ENCODE measurements at places on chromosomes 12 and 14. TPM values are rescaled to one million over a fixed set of nuclear protein-coding genes. Genes with fewer than 3 reads are reported as not detected.

DNA sequence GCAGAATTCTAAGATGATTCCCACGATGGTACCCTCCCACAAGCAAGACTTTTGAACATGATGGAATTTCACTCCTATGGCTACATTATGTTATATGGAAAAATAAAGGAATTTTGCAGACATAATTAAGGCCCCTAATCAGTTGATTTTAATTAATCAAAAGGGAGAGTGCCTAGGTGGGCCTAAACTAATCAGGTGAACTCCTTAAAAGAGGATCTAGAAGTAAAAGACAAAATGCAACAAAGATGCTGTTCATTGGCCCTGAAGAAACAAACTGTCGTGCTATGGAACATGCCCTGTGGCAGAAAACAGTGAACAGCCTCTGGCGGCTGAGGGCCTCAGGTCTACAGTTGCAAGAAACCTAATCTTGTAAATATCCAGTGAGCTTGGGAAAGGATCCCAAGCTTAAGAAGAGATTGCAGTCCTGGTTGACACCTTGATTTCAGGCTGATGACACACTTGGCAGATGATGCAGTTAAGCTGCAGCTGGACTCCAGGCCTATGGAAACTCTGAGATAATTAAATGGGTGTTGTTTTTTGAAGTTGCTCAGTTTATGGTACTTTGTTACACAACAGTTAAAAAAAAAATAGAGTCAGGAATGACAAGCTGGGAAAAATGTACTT, 13.8 kb downstream of the TMCC3 start:
- DNase-seq: no peak

Gene ZDHHC22
- total RNA-seq: not detected

- DNase-seq: peak; percentile 87
Observed at GRCh38 chr14:50045039-50045711, 71.2 kb downstream of the VCPKMT start.

Gene RCOR1
- 6.3 TPM for total RNA-seq

Gene PRKAB1
- total RNA-seq: 20.5 TPM

- DNase-seq: no peak
Observed at GRCh38 chr14:101903111-101903561, 61.2 kb upstream of the DYNC1H1 start.

- DNase-seq: no peak
Observed at GRCh38 chr12:50768391-50768790, 4.5 kb downstream of the ATF1 start.

Gene TAOK3
- 29.3 TPM for total RNA-seq

Gene AP4S1
- 8.6 TPM for total RNA-seq

Gene CLEC4D
- total RNA-seq: not detected

GRCh38 chr14:105710119-105711043, 184.0 kb downstream of the TMEM121 start:
- DNase-seq: no peak

GRCh38 chr12:115232455-115233156, 548.6 kb upstream of the TBX3 start:
- no peak for DNase-seq

DNA sequence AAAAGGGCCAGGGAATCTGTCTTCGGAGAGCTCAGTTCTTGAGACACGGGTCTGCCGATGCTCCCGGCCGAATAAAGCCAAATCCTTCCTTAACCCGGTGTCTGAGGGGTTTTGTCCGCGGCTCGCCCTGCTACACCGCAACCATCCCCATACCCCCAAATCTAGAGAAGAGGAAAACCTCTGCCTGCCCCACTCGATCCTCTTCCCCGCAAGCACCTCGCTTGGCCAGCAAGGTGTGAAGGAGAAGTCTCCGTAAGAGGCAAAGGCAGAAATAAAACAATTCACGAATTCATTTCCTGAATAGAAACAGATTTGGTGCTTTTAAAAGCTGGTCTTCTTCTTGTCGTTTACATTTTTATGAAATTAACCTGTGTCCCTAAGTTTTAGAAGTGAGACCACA, 67.3 kb upstream of the GALNT9 start:
- no peak for DNase-seq

DNA sequence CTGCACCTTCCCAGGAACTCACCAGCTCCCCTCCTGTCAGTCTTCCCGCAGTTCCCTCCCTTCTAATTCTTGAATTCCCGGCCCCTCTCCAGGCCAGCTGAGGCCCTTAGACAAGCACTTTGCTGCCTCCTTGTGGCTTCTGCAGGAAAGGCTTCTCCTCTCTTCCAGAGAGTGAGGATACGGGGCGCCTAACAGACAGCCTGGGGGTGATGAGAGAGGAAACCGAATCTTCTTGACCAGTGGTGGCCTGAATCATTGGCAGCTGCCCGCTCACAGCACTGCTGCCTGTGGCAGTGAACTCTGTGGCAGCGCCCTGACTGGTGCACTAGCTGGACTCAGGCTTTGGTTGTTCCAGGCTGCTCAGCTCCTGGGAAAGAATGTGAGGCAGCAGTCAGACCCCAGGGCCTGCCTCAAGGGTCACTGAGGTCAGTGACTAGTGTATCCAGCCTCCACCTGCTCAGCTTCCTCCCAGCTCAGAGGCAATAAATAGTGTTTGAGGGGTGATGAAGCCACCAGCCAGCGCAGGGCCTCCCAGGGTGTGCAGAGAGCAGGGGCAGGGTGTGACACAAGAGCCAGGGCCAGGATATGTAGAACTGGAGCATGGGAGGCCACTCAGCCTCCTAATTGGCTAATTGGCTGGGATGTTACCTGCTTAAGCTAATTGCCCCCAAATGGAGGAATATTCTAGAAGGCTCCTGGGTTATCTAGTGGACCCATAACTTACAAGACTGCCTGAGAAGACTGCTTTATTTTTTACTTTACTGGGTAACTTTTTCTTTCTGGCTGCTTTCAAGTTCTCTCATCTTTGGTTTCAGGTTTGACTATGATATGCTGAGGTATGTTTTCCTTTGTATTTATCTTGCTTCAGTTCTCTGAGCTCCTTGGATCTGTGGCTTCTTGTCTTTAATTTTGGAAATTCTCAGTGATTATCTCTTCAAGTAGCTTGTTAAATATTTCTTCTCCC, 12.9 kb upstream of the MCRS1 start:
- peak; percentile 78 for DNase-seq

DNA sequence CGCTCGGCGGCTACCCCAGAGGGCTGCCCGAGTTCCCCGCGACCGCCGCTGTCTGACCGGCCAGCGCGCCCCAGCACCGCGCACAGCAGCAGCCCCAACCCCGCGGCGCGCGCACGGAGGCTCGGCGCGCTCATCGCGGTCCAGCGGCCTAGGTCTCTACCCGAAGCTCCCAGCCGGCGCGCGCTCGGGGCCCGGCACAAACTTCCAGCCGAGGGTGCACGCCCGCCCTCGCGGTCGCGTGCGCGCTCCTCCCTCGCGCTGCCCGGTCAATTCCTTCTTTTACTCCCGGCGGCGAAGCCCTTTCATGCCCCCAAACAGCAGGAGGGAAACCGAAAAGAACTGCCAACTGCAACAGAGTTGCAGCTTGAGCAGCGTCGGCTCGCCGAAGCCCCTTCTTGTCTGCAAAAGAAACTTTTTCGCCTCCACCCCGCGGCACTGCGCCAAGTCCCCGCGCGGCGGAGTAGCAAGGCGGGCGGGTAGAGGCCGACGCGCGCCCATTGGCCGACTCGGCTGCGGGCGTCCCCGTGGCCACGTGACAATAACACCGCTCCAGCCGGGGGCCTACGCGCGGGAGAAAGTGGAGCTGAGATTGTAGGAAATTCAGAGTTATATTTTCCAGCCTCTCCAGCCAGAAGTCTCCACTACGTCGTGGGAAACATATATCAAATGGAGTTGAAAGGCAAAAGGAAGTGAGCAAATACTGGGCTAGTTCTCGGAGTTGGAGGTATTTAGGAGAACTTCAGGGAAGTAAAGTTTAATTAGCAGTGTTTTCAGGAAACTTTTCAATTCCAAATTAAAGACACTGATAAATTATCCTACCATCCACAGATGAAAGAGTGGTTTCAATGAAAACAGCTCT, at the start of gene LRIG3:
LRIG3 (minus strand) TSS at position 403 of the 859 bp plus-strand sequence; CDS start at position 134, 269 bp downstream.
- peak; percentile 92 for DNase-seq

- peak; percentile 33 for DNase-seq
Observed at GRCh38 chr12:10392394-10392930, 2.6 kb upstream of the KLRK1 start.

Gene PRH2
- not detected for total RNA-seq

GRCh38 chr12:5259523-5259922, 172.4 kb upstream of the NTF3 start:
- DNase-seq: no peak

Gene AMDHD1
- total RNA-seq: 4.6 TPM

DNA sequence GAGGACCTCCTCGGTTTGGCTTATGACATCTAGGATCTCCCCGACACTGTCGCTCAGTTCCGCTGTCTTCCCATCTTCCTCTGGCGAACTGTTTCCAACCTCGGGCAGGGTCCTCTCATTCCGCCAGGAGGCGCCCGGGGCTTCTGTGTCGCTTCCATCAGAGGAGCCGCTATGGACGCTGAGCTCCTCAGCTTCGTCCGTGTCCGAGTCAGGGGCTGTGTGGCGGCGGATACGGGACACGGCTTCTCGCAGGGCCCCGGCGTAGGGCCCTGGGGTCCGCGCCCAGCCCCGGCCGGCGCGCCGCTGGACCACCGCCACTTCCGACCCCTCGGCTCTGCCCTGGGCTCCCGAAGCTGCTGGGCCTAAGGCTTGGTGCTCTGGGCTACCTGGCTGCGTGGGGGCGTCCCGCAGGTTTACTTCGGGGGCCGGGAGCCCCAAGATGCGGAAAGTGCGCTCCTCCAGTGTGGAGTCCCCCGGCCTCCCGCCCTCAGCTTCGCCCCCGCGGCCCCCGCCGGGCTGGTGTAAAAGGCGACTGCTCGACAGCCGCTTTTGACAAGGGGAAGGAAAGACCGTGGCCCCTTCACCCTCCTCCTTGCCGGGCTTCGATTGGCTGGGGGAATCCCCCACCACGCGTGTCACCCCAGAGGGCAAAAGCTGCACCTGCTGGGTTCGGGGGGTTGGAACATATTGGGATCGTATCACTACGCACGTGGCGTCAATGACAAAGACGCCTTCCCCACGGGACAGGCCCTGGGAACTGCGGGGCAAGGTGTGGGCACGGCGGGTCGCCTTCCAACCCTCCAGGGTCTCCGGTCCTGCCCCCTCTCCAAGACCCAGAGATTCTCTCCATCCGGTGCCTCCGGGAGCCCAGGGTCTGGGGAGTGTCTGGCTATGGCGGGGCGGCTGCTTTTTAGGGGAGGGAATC, 2.1 kb downstream of the DDN start:
- peak; percentile 77 for DNase-seq

Gene STAC3
- 0.78 TPM for total RNA-seq

Gene SERPINA5
- 76.0 TPM for total RNA-seq

GRCh38 chr12:56206452-56207166, 15.1 kb downstream of the RNF41 start:
- DNase-seq: peak; percentile 71

GRCh38 chr14:74237441-74237840, 1.8 kb upstream of the VSX2 start:
- DNase-seq: no peak

- DNase-seq: no peak
Observed at GRCh38 chr12:80829767-80830166, 108.0 kb downstream of the LIN7A start.

Gene IL23A
- not detected for total RNA-seq

DNA sequence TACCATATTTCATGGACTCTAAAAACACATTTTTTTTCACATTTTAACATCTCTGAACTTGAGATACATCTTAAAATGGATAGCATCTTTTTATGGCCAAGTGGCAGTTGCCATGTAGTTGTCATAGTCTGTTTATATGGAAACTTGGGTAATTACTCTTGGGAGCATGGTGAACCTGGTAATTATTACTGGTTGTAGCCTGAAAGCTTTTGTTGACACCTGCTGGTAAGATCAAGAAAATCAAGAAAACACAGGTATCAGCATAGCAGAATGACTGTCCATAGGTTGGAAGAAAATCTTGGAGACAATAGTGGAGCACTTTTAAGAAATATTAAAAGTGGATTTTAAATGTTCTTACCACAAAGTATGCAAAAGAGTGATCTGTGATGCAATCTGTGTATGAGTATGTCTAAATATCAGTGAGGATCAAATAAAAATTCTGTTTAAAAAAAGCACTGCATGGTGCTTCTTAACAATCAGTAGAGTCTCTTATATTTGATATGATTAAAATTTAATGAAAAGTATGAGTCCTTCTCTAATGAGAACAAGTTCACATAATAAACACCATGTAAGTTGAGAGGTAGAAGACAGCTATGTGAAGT, 44.2 kb downstream of the TTC8 start:
- DNase-seq: no peak

GRCh38 chr14:52545584-52546317, 6.6 kb downstream of the TXNDC16 start:
- DNase-seq: no peak

Gene CPNE6
- not detected for total RNA-seq

All from body of pancreas (tissue), 4 donors.